ENCODE measurements at places on chromosomes 11 and 22.

GRCh38 chr22:29706486-29706885 lies 13.3 kb upstream of the CABP7 start:
- DNase-seq = no peak

GRCh38 chr11:18457450-18457849 lies 1.8 kb downstream of the LDHAL6A start:
- no peak for DNase-seq

GRCh38 chr11:6006395-6006794 lies 351 bp downstream of the OR56A4 start:
- DNase-seq = no peak

DNA sequence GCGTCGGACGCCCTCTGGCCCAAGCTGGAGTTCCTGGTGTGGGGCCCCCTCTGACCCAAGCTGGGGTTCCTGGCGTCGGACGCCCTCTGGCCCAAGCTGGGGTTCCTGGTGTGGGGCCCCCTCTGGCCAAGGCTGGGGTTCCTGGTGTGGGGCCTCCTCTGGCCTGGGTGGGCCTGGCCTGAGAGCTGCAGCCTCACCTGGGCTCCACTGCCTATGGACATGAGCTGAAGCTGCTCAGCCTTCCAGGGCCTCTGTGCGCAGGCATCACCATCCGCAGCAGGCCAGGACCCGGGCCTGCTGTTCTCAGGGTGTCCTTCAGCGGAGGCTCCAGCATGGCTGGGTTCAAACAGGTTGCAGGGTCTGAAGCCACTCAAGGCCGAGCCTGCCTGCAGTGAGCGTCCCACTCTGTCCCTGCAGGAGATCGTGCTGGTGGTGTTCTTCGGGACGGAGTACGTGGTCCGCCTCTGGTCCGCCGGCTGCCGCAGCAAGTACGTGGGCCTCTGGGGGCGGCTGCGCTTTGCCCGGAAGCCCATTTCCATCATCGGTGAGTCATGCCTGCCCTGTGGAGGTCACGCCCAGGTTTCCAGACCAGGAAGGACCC lies 125.5 kb downstream of the KCNQ1 start:
- DNase-seq = no peak

All from dorsolateral prefrontal cortex (tissue), 122 donors.